NCI-H2171 treated with DMSO at 0.1 percent for 48 hours (cell line): ENCODE measurements at places on chromosomes 12 and 14.

DNA sequence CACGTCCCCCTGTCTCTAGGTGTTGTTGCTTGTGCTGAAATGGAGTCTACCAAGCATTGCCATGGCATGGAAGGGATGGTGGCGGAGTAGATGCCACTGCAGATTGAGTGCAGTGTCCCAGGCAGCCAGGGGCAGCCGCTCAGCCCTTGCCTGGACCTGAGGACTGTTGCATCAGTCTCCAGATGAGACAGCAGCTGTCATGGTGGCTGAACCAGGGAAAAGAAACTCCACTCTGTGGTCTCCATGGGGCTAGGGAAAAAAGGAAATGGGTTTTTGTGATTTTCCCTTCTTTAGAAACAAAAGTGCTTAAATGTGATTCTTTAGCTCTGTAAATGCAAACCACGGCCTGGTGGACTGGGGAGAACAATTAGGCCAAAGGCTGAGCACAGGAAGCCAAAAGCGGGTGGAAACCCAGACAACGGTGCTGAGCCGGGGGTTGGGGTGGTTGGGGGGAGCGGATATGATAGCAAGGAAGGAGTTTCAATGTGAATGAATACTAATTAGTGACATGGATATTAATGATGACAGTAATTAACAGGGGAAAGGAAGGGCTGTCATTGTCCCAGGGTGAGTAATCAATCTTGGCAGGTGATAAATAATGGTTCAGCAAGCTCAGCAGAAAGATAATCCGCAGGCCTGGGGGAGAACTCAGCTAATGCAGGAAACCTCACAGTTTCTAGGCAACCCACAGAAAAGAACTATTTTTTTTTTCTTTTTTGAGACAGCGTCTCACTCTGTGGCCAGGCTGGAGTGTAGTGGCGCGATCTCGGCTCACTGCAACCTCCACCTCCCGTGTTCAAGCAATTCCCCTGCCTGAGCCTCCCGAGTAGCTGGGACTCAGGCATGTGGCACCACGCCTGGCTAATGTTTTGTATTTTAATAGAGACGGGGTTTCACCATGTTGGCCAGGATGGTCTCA, 442.6 kb downstream of the DPF3 start:
- DNase-seq, result no peak

GRCh38 chr12:97645726-97646125, 183.1 kb downstream of the RMST start:
- no peak for DNase-seq

- DNase-seq, result no peak
Observed at GRCh38 chr12:29155079-29155478, 6.0 kb downstream of the FAR2 start.

- no peak for DNase-seq
Observed at GRCh38 chr12:131197490-131197889, 243.8 kb downstream of the ADGRD1 start.

- no peak for DNase-seq
Observed at GRCh38 chr12:52063981-52064649, 5.7 kb upstream of the ATG101 start.

GRCh38 chr12:29110506-29111442, 38.3 kb upstream of the FAR2 start:
- no peak for DNase-seq

DNA sequence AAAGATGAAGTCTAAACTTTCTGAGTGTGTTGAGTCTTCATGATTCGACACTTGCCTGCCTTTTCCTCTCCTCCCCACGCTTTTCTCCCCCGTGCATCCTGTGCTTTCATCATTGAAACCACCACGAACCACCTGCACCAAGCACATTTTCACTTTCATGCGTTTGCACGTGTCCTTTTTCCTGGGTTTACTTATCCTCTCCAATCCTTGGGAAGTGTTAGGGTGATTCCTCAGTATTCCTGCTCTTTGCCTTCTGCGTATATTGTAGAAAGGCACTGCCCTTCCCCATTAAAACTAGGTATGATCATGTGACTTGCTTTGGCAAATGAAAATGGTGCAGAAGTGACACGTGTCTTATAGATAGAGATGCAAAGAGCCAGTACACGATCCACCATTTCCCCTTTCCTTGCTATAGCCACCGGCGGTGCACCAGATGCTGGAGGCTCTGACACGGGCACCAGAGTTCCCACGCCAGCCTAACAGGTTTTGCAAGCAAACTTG, 106.6 kb downstream of the BRMS1L start:
- no peak for DNase-seq

- no peak for DNase-seq
Observed at GRCh38 chr12:47755655-47756562, 2.8 kb downstream of the RAPGEF3 start.

GRCh38 chr12:120688527-120689071, 1.6 kb downstream of the MLEC start:
- no peak for DNase-seq

DNA sequence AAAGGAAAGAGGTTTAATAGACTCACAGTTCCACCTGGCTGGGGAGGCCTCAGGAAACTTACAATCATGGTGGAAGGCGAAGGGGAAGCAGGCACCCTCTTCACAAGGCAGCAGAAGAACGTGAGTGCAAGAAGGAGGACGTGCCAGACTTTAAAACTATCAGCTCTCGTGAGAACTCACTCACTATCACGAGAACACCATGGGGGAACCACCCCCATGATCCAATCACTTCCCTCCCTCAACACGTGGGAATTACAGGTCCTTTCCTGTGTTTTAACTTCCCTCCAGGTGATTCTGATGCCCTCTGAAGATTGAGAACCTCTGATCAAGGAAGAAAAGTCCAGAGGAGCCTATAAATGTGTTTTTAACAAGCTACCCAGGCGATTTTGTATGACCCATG, 358.7 kb downstream of the MED13L start:
- no peak for DNase-seq

GRCh38 chr12:7005311-7005710, 13.0 kb downstream of the LPCAT3 start:
- DNase-seq, result no peak

GRCh38 chr14:75724414-75725204, 63.6 kb downstream of the TTLL5 start:
- no peak for DNase-seq

- DNase-seq, result peak; percentile 67
Observed at GRCh38 chr14:21454843-21455544, 929 bp downstream of the CHD8 start.

DNA sequence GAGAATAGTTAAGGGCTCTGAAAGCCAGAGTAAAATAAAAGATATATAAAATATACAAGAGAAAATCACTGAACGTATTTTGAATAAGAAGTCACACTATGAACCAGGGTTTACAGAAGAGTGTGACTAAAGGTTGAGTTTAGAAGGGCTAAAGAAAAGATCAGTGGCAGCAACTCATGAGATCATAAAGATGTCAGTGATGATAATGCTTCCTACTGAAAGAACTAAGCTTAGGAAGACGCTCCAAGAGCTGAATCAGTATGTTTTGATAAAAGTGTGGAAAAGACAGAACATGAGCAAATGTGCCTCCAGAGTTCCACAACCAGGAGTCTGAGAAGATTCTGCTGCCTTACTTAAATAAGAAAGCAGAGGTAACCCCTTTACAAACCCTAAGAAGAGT, 74.6 kb downstream of the KITLG start:
- DNase-seq, result no peak

DNA sequence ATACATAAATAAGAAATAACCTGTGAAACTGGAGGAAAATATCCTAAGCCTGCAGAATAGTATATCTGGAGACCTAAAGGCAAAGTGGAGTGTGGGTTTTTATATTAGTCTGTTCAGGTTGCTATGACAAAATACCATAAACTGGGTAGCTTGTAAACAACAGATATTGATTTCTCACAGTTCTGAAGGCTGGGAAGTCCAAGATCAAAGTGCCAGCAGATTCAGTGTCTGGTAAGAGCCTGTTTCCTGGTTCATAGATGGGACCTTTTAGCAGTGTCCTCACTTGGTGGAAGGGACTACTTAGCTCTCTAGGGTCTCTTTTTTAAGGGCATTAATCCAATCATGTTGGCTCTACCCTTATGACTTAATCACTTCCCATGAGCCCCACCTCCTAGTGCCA, 25.4 kb upstream of the NEDD1 start:
- DNase-seq, result no peak

DNA sequence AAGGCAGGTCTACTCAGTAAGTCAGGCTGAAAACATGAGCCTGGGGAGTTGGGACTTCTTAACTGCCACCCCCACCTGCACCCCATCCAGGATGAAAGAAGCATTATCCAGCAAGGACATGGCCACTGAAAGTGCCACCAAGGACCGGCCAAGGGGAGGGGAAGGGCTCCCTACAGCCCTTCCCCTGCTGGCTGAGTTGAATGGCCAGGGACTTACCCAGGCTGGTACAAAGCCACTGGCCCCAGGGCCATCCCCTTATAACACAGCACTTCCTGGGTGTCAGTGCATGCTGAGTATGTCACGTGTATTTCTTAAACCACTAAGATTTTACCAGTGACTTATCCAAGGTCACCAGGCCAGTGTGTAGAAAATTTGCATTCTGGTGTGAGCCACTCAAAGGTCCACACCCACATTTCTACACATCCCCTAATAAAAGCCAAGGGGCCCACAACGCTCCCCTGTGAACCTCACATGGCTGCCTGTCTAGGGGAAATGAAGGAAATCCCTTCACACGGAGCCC, 29.3 kb upstream of the ZFP36L1 start:
- DNase-seq, result no peak

GRCh38 chr12:105091476-105092206, 7.4 kb upstream of the ALDH1L2 start:
- no peak for DNase-seq

GRCh38 chr12:2212971-2213869, 160.4 kb downstream of the CACNA1C start:
- DNase-seq, result no peak

- DNase-seq, result no peak
Observed at GRCh38 chr12:93191423-93191822, 186.3 kb upstream of the NUDT4 start.

- no peak for DNase-seq
Observed at GRCh38 chr14:65107200-65107599, 4.9 kb upstream of the MAX start.

GRCh38 chr14:94175747-94176146, 1.6 kb downstream of the PPP4R4 start:
- no peak for DNase-seq

GRCh38 chr12:68587448-68587873, 23.2 kb upstream of the RAP1B start:
- no peak for DNase-seq

- no peak for DNase-seq
Observed at GRCh38 chr12:76022506-76022905, 9.1 kb downstream of the PHLDA1 start.

GRCh38 chr14:74583689-74584434, 28.2 kb downstream of the LTBP2 start:
- no peak for DNase-seq

DNA sequence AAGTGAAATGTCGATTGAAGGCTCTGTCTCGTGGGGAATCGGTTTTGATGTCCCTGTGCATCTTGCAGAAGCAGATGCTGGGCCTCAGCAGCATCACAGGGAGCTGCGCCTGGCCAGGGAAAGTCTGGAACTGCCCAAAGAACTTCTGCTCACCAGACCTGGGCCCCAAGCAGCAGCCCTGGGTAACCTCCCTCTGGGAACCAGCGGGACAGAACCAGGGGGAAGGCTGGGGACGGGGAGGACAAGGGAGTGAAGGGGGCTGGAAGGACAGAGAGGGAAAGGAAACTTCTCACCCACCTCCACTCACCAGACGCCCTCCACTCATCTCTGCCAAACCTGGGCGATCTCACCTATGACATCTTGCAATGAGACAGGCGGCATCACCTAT, 26.8 kb upstream of the C14orf180 start:
- DNase-seq, result no peak

DNA sequence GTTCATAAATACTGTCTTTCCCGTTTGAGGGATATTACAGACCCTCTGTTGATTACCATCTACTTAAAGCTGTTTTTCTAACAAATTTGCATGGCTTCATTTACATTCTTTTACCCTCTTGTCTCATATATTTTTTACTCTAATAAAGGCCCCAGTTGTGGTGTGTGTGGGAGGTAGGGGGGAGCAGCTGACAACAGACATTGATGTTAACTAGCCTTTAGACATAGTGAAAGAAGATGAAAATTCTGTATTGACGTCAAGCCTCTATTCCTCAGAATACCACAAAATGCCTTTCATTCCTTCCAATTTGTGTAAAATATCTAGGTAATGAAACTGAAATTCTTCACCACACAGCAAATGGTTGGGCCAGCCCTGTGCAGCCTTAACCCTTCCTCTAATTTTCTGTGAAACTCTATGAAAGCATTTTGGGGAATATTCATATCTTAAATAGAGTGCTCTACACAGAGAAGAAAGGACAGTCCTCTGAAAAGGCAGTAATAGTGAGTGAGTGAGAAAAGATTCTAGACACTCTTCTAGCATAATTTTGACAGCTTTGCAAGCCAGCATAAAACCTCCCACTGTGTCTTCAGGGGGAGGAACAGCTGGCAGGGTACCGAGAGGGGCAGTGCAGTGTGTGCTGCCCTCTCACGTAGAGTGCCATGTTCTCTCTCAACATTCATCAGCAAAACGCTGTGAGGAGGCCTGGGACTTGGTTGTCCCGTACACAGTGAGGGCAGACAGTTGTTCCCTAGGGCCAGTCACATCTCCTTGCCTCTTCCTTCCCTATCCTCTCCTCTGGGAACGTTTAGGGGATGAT, 20.1 kb upstream of the CERS5 start:
- DNase-seq, result no peak

- DNase-seq, result no peak
Observed at GRCh38 chr14:106129274-106129673, 602.9 kb downstream of the TMEM121 start.

DNA sequence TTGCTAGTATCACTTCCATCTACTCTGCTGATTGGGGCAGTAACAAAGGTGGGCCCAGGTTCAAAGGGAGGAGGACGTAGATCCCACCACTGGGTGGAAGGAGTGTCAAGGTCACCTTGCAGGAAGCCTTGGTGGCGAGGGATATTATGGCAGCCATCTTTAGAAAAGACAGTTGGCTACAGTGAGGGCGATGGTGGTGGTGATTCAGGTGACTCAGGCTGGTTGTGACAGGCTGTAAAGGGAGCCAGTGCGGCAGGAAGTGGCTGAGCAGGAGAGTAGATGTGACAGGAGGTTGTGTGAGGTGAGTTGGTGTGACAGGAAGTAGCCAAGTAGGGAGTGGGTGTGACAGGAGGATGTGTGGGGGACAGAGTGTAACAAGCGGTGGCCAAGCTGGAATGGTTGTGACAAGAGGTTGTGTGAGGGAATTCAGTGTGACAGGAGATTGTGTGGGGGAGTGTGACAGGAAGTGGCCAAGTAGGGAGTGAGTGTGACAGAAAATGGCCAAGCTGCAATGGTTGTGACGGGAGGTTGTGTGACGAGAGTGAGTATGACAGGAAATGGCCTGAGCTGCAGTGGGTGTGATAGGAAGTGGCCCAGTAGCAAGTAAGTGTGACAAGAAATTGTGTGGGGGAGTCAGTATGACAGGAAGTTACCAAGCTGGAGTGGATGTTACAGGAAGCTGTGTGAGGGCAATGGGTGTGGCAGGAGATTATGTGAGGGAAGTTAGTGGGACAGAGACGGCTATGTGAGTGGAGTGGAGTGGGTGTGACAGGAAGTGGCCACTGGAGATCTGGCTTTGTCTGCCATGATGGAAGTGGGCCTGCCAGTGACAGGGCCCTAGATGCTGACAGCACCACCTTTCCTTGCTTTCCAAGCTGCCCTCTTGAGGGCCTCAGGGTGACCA, 136.5 kb upstream of the MYL2 start:
- no peak for DNase-seq
